ENCODE measurements at places on chromosomes 5 and 9.

DNA sequence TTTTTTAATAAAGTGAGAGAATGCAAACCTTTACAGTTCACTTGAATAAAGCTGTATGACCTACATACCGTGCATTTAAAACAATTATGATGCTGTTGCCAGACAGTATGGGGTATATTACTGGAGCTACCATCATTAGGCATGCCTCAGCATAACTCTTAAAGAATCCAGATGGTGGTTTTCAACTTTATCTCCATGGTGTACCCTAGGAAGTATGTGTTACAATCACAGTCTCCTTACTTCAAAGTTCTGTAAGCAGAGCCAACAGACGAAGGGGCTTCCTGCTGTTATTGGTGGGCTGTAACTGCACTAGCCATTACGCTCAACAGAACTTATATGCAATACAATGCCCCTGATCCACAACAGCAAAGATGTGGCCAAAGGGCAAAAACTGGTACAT, 803.3 kb downstream of the DTWD2 start:
- no peak for DNase-seq

DNA sequence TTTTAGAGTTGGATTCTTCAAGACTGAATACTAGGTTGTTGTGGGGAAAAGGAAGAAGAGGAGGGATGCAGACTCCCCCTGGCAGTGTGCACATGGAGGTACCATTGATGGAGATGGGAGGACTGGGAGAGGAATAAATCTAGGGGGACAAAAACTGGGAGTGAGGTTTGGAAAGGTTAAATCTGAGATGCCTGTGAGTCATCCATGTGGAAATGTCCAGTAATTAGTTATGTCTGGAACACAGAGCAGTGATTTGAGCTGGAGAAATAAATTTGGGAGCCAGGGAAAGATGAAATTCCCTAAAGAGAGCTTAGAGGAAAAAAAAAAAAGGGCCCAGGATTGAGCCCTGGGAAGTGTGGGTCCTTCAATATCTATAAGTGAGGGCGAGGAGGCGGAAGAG, 8.0 kb upstream of the CCIN start:
- no peak for DNase-seq

- DNase-seq: no peak
These were observed 723 bp downstream of the SNX18 start for GRCh38 chr5:54518146-54518817.

GRCh38 chr5:180865981-180866695, 5.1 kb upstream of the ZFP62 start:
- no peak for DNase-seq

- no peak for DNase-seq
These were observed 141.7 kb upstream of the STK32A start for GRCh38 chr5:147093138-147093537.

GRCh38 chr9:127283917-127284497, 19.4 kb downstream of the GARNL3 start:
- DNase-seq: no peak

GRCh38 chr5:131393498-131393968, 129.7 kb downstream of the CDC42SE2 start:
- no peak for DNase-seq

- no peak for DNase-seq
These were observed 23.4 kb downstream of the AKNA start for GRCh38 chr9:114364134-114365041.

DNA sequence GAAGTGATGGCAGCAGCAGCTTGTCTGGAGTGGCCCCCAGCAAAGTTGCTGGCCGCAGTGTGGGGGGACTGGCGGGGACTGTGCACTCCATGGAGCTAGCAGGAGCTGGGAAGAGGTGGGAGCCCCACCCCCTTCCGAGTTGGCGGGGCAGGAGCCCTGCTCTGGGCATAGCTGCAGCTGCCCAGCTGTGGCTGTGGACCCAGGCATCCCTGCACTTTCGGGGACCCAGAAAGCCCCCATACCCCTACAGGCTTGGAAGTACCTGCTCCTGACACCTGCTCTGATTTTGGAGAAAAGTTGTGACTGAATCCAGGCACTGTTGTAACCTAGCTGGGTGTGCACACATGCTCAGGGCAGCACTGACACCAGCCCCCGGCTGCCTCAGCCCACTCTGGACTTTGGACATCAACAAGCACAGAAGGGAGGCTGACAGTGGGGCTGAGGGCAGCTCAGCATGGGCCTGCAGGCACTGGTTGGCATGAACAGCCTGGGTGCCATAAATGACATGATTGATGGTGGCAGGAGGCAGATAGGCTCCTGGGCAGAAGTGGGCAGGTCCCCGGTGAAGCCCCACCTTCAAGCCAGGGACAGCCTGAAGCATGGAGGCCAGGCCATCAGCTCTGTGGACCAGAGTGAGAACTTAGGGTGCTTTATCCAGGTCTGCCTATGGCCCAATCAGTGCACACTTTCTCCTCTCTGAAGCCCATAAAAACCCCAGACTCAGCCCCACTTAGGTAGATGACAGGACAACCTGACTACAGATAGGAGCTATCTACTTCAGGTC, 12.6 kb downstream of the LMBRD2 start:
- DNase-seq: no peak

DNA sequence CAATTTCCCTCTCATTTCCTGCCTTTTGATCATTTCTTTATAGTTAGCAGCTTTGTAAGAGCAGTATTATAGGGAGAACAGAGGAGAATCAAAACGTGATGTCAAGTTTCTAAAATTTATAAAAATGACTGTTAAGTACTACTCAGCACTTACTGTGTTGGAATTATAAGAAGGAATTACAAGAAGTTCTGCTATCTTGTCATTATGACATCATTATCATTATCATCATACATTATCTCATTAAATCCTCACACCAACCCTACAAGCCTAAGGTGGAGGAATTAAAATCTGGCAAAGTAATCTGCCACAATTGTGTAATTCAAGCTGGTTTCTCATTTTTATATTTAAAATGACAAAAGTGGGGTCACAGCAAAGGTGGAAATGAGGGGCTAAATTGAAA, 316.2 kb upstream of the CD180 start:
- DNase-seq: no peak

GRCh38 chr5:173232499-173233346, 2.3 kb downstream of the NKX2-5 start:
- DNase-seq: no peak

GRCh38 chr5:120910629-120911028, 446.5 kb downstream of the PRR16 start:
- DNase-seq: no peak

- DNase-seq: no peak
These were observed 23.5 kb downstream of the HNRNPH1 start for GRCh38 chr5:179599973-179600372.

DNA sequence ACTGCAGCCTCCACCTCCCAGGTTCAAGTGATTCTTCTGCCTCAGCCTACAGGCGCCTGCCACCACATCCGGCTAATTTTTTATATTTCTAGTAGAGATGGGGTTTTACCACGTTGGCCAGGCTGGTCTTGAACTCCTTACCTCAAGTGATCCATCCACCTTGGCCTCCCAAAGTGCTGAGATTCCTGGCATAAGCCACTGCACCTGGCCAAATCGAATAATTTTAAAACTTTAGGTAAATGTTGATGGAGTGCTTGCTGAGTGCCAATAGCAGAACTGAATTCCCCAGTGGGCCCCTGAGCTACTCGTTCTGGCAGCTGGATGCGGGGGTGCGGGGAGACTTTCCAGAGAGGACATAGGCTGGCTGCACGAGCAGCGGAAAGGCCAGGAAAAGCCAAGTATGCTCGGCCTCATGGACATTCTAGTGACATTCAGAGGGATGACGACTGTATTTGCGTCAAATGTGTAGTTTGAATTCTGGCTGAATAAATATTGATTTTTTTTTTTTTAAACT, 16.8 kb downstream of the TRAF2 start:
- DNase-seq: no peak

DNA sequence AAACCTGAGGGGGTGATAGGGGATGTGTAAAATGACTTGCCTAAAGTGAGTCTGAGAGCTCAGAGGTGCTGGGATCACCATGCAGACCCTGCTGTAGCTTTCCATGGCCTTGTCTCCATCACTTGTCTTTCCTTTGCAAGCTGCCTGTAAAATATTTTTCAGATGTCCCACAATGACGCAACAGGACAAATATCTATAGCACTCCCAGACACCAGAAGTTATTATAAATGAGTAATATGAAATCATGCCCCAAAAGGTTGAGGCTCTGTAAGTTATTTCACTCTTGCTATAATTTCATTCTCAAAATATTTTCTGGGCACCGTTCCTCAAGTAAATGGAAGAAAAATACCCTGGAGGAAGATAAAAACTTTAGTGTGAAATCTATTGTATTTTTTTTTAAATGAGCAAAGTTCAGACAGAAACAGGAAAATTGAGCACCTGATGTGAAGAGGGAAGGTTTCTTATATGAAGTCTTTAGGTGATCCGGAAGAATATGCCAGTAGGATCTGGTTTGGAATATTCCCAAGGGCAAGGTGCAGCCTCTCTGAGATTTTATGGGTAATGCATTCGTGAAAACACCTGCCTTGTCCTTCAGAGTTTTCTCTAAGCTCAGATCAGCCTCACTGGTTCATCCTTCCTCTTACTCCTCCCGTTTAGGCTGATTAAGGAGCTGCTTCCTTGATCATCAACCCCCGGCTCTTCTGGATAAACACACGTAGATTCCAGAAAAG, 138.3 kb upstream of the DMAC1 start:
- no peak for DNase-seq

- DNase-seq: no peak
These were observed 101.0 kb upstream of the PIK3R1 start for GRCh38 chr5:68114378-68115040.

DNA sequence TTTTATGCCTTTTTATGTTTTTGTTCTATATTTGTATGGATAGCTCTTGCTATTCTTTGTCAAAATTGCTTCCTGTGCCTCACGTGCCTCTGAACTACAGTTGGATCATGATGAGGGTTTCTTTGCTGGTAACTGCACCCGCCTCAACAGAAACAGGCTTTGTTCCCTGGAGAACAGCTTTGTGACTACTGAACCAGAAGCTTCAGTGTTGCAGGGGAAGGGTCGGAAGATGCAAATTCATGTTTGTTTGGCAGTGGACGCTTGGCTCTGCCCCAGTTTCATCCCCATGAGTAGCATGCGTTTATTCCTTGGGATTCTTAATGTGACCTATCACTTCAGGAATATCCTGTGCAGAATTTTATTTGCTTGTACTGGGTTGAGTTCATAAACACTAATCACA, 959.1 kb upstream of the WWC1 start:
- DNase-seq: no peak

- no peak for DNase-seq
These were observed 65.1 kb upstream of the C5orf46 start for GRCh38 chr5:147971472-147971871.

- DNase-seq: no peak
These were observed 327.0 kb upstream of the KLF4 start for GRCh38 chr9:107816561-107817021.

GRCh38 chr9:37652261-37652660, 1.5 kb downstream of the FRMPD1 start:
- no peak for DNase-seq

DNA sequence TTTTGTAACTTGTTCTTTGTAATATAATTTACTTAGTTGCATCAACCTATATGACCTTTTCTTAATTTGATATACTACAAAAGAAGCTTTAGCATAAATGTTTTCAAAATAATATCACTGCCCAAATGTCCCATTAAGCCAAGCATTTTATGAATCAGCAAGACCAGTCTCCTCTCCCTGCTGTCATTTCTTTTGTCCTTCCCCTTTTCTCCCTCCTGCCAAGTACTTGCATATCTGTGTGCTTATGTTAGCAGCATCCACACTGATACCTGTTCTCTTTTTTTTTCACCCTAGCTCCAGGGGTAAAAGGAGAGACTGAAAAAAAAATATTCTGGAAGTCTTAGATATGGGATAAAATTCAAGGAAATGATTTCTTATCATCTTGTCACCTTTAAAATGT, 69.7 kb downstream of the ZSWIM6 start:
- no peak for DNase-seq

GRCh38 chr5:147341345-147341744, 106.5 kb downstream of the STK32A start:
- no peak for DNase-seq

DNA sequence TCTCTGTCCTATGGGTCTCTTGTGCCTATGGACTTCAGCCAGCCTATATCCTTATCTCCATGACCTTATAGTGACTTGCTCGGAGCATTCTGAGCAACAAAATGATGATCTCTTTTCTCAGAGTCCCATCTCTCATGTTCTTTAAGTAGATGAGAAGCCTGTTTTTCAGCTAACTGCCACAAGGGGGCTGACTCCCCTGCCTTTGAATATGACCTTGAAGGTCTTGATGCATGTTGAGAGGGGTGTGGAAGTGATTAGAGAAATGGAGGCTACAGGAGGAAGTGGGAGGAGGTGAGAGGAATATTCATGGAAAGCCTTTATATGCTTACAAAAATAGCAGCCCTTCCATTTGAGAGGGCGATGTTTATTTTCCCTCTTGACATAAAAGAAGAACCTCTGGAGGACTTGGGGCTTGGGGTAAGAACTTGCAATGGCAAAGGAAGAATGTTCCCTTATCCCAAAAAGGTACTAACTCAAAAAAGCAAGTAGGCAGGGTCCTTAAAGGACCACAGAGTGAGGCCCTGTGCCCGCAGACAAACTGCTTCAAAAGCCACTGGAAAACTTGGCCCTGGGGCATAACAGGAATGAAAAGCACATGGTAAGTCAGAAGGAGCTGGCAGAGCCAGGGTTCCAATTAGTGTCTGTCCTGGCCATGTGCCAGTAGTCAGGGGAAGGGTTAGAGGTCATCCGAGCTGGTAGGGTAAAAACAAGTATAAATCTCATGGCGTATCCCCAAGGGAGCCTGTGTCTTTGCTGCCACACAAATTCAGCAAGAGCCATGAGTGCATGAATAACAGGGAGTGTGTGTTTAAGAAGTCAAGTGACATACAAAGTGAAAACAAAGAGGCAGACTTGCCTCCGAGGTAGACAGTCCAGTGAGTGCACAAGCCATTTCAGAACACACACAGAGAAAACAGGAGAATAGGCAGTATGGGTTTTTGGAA, 39.1 kb downstream of the FGD3 start:
- no peak for DNase-seq

DNA sequence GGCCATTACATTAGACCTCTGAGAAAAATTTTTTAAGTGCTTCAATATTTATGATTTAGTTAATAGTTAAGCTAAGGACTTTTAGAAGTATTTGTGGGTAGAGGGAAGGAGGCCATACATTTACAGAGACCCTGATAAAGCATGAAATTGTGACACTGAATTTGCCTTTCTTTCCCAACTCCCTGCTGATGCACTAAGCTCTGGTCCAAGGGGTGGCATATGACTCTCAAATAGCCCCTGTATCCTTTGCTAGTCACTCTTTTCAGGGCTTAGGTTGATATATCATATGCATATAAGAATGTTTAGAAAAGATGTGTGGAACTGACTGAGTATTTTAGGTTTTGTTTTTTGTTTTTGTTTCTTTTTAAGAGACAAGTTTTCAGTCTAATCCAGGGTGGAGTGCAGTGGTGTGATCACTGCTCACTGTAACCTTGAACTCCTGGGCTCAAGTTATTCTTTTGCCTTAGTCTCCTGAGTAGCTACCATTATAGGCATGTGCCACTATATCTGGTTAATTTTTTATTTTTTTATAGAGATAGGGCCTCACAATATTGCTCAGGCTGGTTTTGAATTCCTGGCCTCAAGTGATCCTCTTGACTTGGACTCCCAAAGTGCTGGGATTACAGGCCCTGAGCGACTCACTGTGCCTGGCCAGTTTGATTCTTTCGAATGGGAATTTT, 20.5 kb downstream of the KIAA1958 start:
- DNase-seq: no peak

Measured in NCI-H2227 treated with DMSO at 0.1 percent for 48 hours (cell line).